ENCODE measurements at places on chromosomes 13 and 19.

- DNase-seq = no peak
These were observed 1460.7 kb downstream of the OLFM4 start for GRCh38 chr13:54489359-54489758.

DNA sequence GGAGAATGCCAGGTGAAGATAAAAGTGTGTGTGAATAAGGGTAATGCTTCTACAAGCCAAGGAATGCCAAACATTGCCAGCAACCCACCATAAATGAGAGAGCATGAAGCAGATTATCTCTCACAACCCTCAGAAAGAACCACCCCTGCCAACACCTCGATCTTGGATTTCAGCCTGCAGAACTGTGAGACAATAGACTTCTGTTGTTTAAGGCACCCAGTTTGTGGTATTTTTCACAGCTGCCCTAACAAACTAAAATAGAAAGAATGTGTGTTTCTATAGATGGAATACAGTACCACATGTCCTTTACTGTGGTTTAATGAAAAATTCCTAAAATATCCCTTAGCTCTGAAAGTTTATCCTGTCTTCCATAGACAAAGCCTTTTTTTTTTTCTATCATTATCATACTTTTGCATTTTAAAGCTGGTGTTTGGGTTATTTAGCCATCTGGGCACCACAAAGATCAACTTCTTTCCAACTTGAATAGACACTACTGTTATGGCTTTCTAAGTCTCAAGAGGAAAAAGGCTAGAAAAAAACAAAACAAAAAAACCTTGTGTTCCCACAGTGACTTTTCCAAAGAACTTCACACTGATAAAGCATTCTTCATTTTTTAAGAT lies 505.6 kb downstream of the KCTD12 start:
- no peak for DNase-seq

- no peak for DNase-seq
These were observed 796.8 kb upstream of the KLHL1 start for GRCh38 chr13:70905035-70905434.

GRCh38 chr13:109706015-109706715 lies 80.2 kb downstream of the IRS2 start:
- DNase-seq = no peak
